ENCODE measurements at places on chromosomes 1 and 21.

GRCh38 chr1:46173361-46173856 lies 1.5 kb upstream of the TSPAN1 start:
- DNase-seq = no peak

- no peak for DNase-seq
Measured at GRCh38 chr1:31799895-31800673, 15.7 kb downstream of the SPOCD1 start.

DNA sequence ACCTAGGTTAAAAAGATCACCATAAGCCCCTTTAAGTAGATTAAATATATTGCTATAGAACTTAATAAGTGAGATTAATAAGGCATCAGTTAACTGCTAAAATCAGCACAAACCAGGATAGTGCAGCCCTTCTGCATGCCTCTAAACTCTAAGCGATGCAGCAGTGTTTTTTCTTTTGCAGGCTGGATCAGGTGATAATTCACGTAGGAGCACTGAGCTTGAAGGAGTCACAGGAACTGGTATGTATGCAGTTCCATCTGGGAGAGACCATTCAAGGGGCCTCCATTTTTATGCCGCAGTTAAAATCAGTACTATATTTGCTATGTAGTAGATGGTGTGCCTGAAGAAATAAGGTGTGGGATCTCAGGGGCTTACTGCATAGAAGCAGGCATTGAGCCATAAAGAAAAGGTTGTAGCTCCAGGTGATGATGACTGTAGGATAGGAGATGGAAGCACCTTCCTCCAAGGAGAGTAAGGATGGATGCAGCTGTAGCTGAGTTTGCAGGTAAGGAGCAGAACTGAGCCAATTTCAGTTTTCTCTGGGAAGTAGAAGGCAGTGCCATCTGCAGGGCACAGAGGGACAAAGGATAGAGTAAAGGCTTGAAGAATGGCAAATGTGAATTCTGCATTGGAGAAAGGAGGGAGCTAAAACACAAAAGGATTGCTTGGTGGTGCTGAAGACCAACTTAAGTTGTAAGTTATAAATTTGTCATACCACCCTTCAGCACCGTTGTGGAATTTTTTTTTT lies 22.6 kb downstream of the NPL start:
- no peak for DNase-seq

- DNase-seq = no peak
Measured at GRCh38 chr1:42737257-42737656, 2.8 kb downstream of the CLDN19 start.

- no peak for DNase-seq
Measured at GRCh38 chr1:167522246-167522645, 3.9 kb upstream of the CD247 start.

GRCh38 chr1:21875621-21876063 lies 61.5 kb downstream of the HSPG2 start:
- DNase-seq = no peak

GRCh38 chr1:225866061-225866837 lies 15.9 kb downstream of the TMEM63A start:
- DNase-seq = peak; percentile 75
